ENCODE measurements at places on chromosomes 6 and 20.

- DNase-seq = no peak
Measured at GRCh38 chr6:6256886-6257285, 63.6 kb downstream of the F13A1 start.

DNA sequence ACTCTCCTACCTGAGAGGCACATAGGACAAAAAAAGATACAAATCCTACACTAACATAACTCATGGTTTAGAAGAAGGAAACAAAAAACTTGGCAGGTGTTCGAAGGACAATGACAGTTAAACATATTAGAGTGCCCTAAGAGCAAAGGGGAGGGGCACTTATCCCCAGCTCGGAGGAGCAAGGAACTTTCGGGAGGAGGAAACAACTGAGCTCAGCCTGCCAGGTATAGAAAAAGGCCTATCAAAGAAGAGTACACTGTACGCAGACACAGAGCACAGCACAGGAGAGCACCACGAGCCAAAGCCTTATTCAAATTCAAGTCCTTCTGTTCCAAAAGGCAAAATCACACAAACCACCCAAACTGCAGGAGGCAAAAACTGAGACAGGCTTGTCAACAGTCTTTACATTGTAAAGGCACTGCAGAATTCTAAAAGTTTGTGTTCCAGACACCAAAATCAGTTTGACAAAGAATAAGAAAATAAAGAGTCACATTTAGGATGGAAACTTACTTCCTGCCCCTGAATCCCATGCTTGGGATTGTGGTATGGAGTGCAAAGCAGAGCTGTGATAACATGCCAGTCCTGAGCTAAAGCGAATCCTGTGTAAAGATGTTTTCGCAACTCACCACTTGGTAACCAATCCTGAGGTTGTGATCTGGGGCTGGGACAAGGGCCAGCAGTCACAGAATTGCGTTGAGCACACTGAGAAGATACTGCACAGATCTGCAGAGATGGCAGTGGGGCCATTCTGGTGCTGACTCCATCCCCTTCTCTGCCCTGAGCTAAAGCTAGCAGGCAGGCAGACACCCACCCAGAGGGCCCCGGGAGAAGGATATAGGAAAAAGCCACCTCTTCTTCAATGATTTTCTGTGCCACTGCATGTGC is 108.6 kb downstream of the CHD6 start:
- no peak for DNase-seq

DNA sequence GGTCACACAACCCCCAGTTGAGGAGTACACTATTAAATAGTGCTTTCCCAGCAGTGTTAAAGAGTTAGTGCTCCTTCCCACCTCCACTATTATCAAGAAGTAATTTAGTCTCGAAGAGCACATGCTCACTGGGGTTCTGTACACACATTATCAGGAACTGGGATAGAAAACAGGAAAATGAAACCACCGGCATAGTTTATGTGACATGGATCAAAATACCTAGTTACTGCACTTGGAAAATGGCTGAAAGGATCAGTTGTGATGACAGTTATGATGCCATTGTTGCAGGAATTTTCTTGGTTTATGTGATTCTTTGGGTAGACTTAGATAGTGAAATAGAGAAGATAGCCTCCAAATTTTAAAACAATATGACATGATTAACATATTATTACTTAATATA is 152.9 kb downstream of the AKAP7 start:
- no peak for DNase-seq

GRCh38 chr6:85049282-85049681 is 284.9 kb upstream of the TBX18 start:
- DNase-seq = no peak

DNA sequence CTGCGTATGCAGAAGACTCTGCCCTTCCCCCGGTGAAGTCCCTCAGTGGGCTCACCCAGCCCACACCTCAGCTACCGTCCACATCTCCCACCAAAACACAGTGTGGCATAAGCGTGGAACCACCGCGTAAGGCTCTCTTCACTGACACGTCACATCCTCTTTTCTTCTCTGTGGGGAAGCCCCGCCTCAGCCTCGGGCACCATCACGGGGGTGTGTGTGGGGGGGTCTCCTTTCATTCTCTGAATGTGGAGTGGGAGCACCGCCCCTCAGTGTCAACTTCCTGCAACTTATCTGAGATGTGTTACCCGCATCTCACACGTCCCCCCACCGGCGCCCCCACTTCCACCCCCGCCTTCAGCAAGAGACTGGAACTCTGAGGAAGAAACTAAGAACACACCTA is 388.4 kb upstream of the JARID2 start:
- no peak for DNase-seq

- DNase-seq = no peak
Measured at GRCh38 chr6:40925341-40925740, 113.7 kb downstream of the UNC5CL start.

GRCh38 chr6:69835414-69836179 is 30.8 kb upstream of the COL19A1 start:
- peak; percentile 24 for DNase-seq

GRCh38 chr20:51876313-51876940 is 74.1 kb upstream of the SALL4 start:
- no peak for DNase-seq

GRCh38 chr6:88445188-88445965 is 279.2 kb upstream of the CNR1 start:
- DNase-seq = no peak

DNA sequence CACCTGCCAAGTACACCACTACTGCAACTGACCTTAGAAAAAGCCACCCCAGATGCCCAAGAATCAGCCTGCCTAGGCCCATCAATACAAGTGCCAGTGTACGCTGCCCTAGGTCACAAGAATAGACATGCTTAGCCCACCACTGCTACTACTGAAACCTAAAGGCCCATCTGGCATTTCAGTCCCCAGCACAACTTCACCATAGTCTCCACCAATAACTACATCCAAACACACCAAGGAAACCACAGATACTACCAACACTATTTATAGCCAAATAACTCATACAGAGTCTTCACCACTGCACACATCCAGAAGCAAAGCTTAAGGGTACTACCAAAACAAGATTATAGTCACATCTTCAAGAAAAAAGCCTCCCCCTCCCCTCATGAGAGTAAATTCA is 28.2 kb downstream of the TREML4 start:
- no peak for DNase-seq

GRCh38 chr6:144265390-144265789 is 19.7 kb upstream of the UTRN start:
- no peak for DNase-seq

GRCh38 chr6:140537211-140537610 is 1162.8 kb upstream of the CITED2 start:
- DNase-seq = no peak

DNA sequence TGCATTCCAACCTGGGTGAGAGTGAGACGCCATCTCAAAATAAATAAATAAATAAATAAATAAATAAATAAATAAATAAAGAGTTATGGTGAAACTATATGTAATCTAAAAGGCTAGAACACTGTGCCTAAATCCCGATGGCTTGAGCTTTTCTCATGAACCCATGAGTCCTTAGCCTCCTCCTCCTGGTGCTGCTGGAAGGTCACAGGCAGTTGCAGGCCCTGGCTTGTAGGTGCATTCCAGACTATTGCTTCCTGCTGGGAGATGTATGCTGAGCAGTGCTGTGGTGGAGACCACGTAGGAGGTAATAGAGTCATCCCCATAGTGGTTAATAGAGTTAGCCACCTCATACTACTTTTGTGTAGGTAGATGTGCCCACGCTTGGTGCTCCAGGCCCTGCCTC is 12.5 kb downstream of the PTK7 start:
- DNase-seq = no peak

GRCh38 chr6:4210629-4211419 is 75.4 kb upstream of the ECI2 start:
- DNase-seq = peak; percentile 14

- DNase-seq = no peak
Measured at GRCh38 chr20:38065764-38066375, 32.3 kb downstream of the RPRD1B start.

DNA sequence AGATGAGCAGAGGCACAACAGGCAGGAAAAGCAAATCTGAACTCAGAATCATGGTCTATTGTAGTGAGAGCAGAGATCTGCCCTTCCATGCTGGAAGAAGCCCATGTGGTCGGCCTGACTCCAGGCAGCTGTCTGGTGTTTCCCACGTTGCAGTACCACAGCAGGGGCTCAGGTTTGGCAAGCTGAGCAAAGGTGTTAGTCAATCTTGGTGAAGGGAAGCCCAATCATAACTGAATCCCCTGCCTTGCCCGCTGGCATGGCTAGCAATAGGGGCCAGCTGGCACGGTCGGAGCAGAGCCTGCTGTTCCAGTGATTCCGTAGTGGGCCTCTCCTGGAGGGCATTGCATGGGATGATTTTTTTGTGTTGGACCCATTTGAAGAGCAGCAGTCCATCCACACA is 17.8 kb upstream of the CCR6 start:
- no peak for DNase-seq

Data from SHP77 (cell line).